OCI-M1 (cell line): ENCODE measurements at places on chromosomes 7 and 10.

GRCh38 chr10:86365346-86366032, 1.1 kb downstream of the GRID1 start:
- DNase-seq, result no peak

DNA sequence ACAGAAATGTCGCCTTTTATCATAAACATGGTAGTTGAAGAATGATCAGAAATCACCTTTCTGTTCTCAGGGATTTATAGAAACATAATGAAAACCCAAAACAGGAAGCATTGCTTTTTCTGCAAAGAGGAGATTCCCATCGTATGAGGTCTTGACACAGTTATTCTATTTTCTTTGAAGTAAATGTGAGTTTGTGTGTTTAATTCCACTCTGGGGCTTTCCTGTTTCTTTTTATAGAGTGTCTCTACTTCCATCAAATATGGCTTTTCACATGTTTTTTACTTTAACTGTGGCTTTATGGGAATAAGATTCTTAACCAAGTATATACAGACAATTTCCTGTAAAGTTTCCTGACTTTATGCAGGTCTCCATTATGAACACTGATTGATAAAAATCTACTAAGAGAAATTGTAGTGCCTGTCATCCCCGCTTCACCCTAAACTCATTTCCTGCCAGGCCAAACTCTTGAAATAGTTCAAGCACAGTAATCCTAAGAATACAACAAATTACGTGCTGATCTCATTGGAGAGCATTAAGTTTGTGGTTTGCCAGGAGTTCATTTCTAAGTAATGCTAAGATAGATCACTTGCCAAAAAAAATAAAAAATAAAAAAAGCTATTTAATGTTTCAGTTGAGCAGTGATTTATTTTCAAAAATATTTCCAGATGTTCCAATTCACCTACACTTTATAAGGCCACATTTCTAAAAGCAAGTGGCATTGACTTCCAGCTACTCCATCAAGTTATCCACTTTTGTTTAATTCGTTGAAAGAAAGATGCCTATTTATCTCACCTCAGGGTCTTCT, 52.2 kb upstream of the SEC61G start:
- DNase-seq, result no peak

- DNase-seq, result peak; percentile 9
Observed at GRCh38 chr7:42843205-42843800, 68.6 kb downstream of the C7orf25 start.

- no peak for DNase-seq
Observed at GRCh38 chr10:13201132-13201531, 33.0 kb downstream of the UCMA start.

- peak; percentile 77 for DNase-seq
Observed at GRCh38 chr7:111735661-111736551, 173.6 kb upstream of the IMMP2L start.

DNA sequence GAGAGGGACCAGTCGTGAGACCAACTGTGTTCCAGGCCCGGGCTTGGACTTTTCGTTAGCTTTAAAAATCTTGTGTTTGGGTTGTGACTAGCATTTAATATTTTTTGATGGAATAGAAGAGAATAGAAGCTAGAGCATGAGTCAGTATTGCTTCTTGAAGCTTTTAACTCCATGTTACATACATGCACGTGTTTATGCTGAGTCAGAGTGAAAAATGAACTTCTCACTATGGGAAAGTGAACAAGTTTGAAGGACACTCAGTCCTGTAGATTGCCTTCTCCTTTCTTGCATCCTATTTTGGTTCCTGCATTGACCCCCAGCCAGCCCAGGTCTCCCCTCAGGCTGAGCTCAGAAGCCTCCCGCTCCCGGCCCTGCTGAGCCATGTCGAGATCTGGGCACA, 31.8 kb downstream of the GHRHR start:
- no peak for DNase-seq

GRCh38 chr7:51009716-51010496, 227.2 kb upstream of the GRB10 start:
- no peak for DNase-seq

DNA sequence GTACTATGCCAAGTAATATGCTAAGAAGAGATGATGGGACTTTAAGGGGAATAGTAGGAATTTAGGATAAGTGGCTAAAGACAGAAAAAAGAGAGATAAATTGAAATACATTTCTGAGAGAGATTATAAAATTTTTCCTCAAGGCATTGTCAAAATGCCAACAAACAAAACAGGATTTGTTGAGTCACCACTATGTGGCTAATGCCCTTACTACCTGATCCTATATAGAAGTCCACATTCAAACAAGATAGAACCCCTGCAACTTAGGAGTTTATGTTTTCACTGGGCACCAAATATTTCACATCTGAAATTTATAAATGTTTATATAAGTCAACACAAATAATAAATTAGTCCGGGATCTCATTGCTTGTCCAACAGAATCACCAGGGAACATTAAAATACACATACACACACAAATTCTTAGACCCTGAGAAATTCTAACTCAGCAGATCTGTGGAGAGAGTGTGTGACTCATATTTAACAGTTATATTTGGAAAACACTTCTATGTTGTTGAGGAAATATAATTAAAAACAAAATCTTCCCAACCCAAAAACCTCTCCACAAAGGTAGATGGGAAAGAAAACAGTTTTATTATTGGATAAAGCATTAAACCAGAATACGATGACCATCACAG, 154.3 kb downstream of the PPP1R3A start:
- no peak for DNase-seq

GRCh38 chr10:102401735-102402511, 6.4 kb downstream of the NFKB2 start:
- DNase-seq, result no peak

DNA sequence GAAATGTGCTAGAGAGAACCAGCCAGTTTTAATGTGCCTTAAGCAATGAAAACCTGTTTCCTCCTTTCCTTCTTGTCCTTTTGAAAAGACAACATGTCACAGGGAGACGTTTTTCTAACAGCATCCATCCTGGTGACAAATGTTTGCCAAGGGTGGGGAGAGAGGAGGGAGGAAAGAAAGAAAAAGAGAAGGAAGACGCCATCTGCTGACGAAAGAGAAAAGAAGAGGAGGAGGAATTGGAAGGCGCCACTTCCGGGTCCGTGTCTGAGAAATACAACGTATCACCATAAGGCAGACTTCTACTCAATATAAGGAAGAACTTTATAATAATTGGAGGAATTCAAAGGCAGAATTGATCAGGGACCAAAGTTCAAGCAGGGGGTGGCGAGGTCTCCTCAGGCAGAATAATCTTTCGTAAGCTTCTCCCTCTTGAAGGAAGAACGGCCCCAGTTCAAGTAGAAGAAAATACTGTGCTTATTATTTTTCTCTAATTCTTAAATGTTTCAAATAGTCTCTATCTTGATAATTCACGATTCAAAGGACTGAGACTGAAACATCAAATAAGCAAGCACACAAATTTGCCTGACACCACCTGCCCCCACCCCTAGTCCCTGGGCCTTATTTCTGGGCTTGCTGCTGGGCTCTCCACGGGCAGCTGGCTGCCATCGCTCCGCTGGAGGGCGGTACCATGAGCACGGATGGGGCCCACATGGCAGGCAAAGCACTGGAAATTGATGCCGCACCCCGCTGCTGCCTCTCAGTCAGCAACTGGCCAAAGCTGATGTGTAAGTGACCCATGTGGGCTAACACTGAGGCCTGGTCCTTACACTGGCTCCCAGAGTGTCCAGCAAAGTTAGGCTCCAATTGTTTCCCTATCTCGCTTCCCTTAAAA, 273.7 kb upstream of the KLF14 start:
- peak; percentile 82 for DNase-seq

DNA sequence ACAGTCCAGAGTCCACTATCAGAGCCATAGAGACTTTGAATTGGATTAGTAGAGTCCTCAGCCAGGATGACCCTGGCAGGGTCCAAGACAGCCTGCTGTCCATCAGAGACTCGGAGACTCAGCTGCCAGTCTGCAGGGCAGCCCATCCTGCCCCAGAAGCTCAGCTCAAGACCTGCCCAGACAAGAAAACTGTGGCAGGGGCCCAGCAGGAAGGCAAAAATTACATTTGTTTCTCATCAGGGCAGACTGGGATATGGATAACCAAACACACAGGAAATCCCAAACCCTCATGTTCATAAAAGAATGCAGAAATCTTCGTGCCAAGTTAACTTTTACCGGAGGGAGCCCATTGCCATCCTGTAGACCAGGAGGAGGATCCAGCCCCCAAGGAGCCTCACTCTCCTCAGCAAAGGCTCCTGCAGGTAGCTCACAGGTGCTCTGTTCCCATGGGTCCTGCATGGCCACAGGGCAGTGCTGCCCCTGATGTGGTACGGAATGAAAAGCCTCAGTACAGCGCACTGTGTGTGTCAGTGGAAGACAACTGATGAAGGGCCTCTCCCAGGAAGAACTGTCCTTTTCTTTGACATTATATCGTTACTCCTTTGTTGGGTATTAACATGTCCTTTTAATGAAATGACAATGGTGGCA, 222.2 kb downstream of the KCNMA1 start:
- no peak for DNase-seq

- DNase-seq, result peak; percentile 56
Observed at GRCh38 chr10:124341768-124342135, 77.0 kb downstream of the OAT start.

DNA sequence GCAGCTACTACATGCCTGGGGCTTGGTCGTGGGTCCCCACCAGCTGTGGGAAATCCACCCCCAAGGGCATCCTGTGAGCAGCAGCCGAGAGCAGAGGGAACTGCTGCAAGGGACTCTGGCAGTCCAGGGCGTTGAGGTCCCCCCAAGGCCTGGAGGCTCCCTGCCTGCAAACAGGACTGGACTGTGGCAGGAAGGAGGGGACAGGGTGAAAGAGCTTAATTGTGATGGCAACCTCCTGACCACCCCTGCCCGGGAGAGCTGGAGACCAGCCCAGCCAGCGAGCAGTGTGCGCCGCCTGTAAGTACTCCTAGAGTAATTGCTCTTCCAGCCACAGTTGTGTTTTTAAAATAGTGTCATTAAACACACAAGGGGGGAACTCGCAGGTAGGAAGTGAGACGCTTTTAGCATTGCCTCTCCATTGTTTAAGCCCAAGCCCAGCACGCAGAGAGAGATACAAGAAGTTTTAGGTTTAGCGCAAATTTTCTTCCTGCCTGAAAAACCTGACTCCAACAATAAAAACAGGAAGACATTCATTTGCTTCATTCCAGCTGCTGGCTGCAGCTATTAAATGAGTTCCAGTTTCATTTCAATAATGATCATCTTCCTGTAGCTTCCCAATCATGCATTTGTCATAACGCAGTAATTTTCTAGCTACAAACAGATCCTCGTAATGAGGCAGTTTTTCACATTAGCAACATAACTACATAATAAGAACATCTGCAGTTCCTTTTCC, 111.1 kb downstream of the EBF3 start:
- DNase-seq, result no peak

- DNase-seq, result no peak
Observed at GRCh38 chr10:515674-516073, 173.8 kb downstream of the DIP2C start.

DNA sequence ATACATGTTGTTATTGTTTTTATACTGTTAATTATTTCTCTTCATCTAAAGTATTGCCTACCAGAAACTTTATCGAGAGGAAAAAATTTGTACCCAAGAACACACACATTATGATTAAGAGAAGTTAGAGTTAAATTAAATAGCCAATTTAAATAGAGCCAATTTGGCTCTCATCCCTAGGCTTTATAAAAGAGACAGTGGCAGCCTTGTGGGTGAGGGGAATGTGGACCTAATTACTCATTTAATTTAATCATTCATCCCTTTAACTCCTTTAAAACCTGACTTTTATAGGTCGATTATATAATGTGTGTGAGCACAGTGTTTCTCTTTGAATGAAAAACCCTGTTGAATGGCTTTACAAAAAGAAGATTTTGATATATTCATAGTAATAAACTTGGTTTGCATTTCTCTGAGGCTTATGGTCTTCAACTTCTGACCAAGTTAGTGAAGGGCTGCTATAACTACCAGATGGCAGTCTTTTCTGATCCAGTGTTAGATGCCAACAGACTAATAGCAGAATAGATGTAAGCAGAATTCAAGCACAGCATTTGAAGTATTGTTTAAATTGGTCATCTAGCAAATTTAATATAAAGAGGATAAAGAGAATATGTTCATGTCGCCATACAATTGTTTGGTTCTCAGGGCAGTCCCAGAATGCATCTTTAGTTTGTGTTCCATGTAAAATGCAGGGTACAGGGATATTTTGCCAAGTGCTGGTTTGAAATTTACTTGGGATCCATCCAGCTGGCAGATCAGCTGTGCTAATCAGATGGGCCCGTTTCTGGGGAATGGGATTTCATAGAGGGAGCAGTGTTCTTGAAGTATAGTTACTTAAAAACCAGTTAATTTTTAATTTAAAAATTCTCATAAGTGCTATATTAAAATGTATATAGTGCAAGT, 25.3 kb downstream of the ADD3 start:
- DNase-seq, result no peak
